Activated T-helper 9 cell treated with anti-CD3 and anti-CD28 coated beads, Interleukin-2, amount 50 U/mL, for 16 hours (primary cell): ENCODE measurements at places on chromosomes 3 and 15.

DNA sequence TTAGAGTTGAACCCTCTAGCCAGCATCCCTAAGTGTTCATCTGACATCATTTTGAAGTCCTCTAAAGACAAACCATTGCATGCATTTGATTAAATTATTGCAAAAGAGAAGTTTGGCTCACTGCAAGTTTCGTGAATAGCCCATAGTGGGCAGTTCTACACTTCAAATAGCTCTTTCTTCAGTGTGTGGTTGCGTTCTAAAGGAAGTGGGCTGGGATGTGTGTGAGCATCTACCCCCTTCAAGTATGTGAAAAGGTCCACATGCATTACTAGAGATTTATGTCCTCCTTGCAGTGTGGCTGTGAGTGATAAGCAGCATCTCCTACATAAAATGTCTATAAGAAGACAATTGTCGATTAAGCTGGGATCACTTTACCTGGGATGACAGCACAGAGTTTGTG lies 54.6 kb downstream of the SST start:
- no peak for DNase-seq

GRCh38 chr3:112617285-112617684 lies 23.7 kb downstream of the CCDC80 start:
- DNase-seq, result no peak

GRCh38 chr3:176799675-176800074 lies 397.6 kb downstream of the TBL1XR1 start:
- no peak for DNase-seq

DNA sequence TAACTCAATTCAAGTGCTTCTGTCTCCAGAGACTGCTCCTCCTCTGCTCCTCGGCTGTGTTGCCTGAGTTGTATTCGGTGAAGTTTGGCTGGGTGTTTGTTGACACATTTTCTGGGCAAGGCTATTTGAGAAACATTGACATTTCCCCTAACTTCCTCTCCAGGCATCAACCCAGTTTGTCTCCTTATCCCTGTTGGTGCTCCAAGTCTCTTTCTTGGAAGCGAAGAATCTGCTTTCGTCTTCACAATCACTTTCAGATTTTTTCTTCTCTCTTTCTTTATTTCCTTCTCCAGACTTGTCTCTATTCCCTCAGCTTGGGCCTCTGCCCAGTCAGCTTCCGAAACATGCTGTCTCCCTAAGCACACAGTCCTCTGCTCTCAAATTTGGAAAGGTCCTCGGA lies 84.7 kb downstream of the ETV5 start:
- DNase-seq, result no peak

DNA sequence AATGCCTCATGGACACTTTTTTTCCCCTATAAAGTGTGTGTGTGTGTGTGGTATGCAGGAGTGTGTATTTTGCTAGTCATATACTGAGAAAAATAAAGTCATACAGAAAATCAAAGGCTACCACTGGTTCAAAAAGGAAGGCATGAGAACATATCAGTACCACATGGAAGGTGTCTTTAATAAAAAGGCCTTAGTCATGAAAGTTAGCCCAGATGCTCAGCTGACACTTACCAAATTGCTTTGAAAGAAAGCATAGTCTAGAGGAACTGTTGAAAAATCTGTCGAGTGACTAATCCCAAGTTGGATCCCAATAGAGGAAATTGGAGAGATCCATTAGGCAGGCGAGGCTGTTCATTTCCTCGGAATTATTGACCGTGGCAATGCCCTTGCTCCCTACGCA lies 432.9 kb upstream of the CFAP20DC start:
- DNase-seq, result no peak

GRCh38 chr3:189307963-189308362 lies 136.2 kb downstream of the TPRG1 start:
- no peak for DNase-seq

DNA sequence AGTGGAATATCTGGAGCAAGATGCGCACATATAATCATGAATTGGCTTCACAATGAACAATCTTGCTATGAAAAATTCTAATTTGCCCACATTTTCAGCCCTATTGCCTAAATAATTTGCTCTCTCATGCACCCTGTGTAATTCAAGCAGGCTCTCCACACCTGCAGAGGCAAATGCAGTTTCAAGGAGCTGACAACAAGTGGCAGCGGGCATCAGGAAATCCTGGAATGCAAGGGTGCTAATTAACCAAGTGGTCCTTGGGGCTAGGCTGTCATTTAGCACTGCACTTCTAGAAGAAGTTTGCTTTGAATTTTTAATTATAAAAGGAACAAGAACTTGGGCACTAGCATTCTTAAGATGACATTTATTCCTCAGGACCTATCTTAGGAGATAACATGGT lies 56.3 kb upstream of the ICE2 start:
- DNase-seq, result no peak

DNA sequence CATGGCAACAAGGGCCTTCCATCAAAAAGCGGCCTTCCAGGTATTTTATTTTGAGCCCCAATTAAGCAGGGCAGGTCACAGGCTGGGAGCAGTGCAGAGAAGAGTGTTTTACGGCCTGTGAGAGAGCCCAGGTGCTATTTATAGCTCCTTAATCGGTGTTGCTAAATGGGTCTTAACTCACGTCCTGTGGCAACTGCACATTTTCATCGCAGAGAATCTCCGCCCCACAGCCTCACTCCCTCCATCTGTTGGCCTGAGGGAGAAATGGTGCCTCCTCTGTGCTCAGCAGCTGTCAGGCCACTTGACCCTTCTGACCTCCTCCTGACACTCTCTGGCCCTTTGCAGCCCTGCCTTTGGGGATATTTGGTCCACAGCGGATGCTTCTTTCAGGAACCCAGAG lies 58.6 kb downstream of the SPSB4 start:
- no peak for DNase-seq

- DNase-seq, result no peak
Measured at GRCh38 chr3:158269942-158270341, 160.1 kb downstream of the RSRC1 start.

GRCh38 chr3:127446756-127447155 lies 143.8 kb downstream of the TPRA1 start:
- no peak for DNase-seq

- DNase-seq, result no peak
Measured at GRCh38 chr3:133477487-133477886, 77.6 kb downstream of the BFSP2 start.

DNA sequence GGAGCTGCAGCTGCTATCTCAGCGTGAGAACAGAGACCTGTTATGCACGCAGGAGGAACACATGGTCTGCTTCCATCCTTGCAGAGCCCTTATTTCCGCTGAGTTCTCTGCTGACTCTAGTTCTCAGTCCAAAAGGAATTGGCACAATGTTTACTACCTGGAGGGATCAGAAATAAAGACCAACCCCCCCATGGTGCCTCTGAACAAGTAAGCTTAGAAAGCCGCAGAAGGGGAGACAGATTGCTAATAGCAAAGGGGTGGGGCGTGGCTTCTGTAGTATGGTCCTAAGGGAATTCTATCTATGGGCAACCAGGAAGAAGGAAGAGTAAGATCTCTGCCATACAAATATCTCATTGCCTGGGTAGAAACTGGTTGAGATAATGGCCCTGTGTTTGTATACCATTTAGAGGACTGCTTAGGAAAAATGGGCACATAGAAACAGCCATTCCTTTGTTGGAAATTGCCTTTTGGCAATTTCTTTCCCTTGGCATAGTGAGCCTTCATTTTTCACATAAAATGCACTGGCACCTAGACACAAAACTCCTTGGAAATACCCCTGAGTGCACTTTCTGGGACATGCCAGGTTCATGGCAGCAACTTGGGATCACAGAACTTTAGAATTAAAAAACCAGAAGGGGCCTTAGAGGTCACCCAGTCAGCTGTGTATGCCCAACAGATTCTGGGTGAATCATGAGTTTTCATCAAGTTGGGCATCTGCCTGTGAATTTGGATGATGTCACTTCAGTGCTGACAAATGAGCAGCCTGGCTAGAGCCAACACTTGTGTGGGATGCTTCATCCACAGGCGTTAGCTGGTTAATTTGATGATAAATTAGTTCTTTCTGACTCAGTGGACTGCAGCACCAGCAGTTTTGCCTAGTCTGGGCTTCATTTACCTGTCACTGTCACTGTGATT lies 57.4 kb upstream of the STXBP5L start:
- no peak for DNase-seq

DNA sequence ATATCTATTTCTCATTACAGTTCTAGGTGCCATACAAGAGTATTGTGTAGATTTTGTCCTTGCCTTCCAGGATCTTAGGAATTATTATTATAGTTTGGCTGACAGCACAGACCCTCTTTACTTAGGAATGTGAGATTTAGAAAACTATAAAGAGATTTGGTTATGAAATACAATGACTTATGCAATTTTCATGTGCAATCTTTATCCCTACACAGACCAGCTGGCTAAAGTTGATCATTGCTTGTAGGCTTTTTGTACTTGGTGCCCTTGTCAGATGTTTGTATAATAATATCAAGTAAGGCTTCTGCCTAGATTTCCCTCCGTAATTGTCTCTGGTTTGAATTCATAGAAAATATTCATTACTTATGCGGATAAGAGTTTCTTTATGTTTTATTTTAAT lies 174.5 kb upstream of the GAP43 start:
- no peak for DNase-seq

DNA sequence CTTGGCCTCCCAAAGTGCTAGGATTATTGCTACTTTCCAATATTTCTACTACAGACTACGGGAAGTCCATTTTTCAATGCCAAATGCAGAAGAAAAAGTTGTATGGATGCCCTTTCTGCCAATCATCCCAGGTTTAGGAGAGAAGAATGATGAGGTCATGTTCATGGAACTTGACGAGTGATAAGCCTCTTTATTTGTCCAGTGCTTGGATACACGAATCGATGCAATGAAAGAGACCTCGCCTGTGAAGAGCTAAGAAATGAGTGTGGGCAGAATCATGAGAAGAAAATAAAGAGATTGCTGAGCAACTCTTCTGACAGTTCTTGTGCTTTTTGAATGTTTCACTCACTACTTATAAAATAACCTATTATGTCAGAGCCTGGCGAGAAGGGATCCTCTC lies 996 bp upstream of the SLC28A1 start:
- DNase-seq, result no peak

DNA sequence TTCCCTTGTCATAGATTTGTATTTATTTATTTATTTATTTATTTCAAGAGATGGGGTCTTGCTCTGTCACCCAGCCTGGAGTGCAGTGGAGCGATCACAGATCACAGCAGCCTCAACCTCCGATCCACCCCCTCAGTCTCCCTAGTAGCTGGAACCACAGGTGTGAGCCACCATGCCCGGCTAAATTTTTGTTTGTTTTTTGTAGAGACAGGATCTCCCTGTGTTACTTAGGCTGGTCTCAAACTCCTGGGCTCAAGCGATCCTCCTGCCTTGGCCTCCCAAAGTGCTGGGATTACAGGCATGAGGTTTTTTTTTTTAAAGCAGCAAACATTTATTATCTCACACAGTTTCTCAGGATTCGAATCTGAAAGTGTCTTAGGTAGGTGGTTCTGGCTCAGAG lies 2.5 kb downstream of the TTBK2 start:
- DNase-seq, result no peak

- DNase-seq, result no peak
Measured at GRCh38 chr3:123050666-123051065, 16.2 kb upstream of the PDIA5 start.

GRCh38 chr15:93141371-93141794 lies 52.4 kb upstream of the RGMA start:
- DNase-seq, result no peak

DNA sequence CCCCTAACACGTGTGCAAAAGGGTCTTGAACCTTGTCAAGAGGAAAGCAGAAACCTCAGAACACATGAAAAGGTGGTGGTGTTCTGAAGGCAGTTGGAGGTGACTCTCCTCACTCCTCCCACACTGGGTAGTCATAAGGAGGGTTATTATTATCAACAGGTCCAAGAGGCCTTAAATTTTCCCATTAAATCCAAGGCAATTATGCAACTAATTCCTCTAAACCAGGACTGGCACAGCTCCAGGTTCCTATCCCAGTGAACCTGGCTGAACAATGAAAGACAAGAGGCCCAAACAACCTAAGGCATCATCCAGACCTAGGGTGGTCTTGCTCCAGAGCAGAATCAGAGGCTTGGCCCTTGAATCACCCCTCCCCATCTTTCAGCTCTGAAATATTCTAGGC lies 15.0 kb downstream of the MYLK start:
- no peak for DNase-seq

DNA sequence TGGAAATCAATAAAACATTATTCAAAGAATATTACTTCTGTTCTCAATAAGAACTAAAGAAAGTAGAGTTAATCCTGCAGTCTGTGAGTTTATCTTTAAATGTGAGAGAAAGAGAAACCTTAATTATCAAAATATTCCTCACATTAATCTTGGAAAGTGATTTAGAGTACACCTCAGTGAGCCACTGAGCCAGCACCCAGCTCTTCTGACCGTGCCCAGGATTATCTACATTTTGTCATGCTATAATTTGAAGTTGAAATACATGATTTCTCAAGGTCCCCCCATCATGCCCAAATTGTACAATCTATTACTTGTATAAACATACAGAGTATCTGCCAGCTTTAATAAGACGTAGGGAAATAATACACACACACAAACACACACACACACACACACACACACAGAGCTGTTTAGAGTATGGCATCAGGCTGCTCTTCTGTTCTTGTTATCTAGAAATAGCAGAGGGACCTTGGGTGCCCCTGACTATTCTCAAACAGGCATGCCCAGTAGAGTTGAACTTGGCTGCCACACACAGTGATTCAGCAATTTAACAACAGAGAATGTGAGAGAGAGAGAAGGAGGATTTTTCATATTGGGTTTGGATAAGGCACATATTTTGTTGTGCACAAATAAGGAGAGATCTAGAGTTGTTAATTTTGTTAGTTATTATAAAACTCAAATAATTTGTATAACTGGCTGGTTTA lies 74.4 kb downstream of the P2RY1 start:
- no peak for DNase-seq

DNA sequence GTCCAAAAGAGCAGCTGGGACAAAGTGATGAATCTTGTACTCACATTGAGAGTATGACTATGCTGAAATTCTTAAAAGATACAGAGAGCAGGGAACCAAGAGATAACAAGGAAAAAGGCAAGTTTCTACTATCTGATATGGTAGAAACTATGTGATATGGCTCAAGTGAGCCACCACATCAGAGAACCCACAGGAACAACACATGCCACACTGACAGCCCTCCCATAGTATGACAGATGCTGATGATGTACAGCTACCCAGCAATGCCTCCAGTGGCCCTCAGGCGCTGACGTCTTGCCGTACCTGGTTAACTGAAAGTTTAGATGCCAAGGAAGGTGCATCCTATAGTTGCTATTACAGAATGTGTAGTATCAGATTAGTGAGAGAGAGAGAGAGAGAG lies 42.4 kb downstream of the CHAC1 start:
- no peak for DNase-seq

DNA sequence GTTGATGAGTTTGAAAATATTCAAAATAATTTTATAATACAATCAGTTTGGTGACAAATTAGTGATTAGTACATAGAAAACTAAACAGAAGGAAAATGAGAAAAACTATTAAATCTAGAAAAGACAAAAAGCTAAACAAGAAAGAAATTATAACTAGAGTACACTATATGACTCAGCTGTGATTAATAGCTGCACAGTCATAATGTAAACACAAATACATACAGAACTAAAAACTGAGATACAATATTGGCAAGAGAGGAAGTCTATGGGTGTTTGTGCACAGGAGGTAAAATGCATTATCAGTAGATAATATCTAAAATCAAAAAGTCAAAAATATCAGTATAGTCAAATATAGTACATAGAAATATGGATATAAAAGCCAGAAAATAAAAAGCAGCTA lies 80.7 kb upstream of the PCSK6 start:
- no peak for DNase-seq

- DNase-seq, result no peak
Measured at GRCh38 chr3:14172496-14172895, 5.9 kb downstream of the XPC start.

- no peak for DNase-seq
Measured at GRCh38 chr3:115388166-115388565, 235.1 kb upstream of the GAP43 start.
